Neuronal stem cell (in vitro differentiated cells): ENCODE measurements at places on chromosomes 12 and 14.

- DNase-seq: no peak
Observed at GRCh38 chr12:113552760-113553159, 81.1 kb upstream of the LHX5 start.

GRCh38 chr12:133106253-133106652, 23.8 kb downstream of the ZNF891 start:
- DNase-seq: no peak

DNA sequence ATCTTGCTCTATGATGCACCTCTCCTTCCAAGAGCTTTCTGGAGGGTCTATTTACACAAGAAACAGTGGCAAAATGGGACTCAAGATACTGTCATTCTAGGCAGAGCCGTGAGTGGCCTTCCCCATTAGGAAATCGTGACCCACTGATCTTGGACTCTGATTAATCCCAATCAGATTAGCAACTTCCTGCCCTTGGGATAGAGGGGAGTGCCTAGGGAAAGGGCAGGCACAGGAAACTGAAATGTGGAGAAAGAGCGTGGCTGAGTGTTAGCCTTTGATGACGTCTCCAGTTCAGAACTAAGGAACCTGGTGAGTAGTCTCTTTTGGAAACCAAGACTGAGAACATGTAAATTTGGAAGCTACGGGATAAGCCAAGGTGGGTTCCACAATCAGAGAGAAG, 76.1 kb downstream of the NUAK1 start:
- DNase-seq: no peak

- DNase-seq: no peak
Observed at GRCh38 chr12:74689929-74690328, 152.3 kb downstream of the ATXN7L3B start.

- no peak for DNase-seq
Observed at GRCh38 chr12:116551952-116552772, 7.0 kb upstream of the MAP1LC3B2 start.

DNA sequence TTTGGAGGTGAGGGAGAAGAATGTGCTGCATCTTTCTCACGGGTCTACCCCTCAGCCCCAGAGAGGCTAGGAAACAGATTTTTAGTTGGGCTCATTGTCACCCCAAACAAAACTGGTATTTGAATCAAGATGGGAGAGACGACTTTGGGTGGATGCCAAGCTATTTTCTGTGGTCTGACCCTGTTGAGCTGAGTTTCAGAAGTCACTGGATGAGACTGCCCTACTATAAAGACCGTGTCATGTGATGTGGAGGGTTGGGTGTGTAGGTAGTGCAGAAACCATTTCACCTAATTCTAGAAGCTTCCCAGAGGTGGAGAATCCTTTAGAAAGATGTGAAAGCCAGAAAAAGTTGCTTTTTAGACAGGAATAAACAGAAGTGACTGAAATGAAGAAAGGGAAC, 60.2 kb downstream of the IFT43 start:
- DNase-seq: no peak

DNA sequence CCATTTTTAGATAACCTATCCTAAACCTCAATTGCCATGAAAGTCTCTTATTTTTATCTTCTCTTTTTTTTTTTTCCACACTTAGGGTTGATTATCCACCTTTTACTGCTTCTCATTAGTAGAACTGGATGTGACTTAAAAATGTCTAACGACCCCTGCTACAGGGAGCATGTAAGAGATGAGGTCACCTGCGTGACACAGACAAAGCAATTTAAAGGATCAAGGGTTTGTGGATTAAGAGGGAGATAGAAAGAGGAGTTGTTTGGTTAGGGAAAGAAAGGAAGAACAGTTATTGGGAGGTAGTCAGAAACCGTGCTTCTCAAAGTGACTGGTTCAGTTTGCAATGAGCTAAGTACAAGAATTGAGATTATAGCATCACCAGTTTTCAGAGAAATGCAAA, 239.1 kb downstream of the ALX1 start:
- DNase-seq: no peak

- peak; percentile 93 for DNase-seq
Observed at GRCh38 chr14:93332853-93333630, at the start of gene BTBD7. BTBD7 (minus strand) TSS chr14:93333036; CDS start chr14:93296051, 36,985 bp downstream.

DNA sequence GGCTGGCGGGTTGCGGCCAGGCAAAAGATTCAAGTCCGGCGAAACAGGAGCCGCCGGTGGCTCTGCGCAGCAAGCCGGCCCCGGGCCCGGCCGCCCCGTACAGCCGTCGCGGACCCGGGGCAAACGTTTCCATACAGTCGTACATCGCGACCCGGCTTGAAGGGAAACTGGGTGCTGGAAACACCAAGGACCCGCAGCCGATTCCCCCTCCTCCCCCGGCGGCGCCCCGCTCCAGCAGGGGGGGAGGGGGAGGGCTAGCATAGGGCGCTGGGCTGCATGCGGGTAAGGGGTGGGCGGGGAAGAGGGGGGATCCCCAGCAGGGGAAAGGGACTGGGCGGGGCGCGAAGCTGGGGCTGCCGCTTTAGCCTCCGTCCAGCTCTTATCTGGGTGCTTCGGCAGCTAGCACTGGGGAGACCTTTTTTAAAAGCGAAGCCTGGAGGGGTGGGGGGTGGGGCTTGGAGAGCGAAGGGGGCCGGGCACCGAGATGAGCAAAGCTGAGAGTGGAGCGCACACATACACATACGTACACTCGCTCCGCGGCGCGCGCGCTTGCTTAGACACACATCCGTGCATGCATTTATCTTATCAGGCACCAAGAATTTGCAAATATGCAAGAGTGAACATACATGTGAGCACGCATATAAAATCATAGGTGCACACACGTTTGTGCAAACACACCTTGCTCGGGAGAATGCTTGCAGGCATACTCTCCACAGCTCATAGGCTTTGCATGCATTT, 11.9 kb downstream of the RARG start:
- DNase-seq: peak; percentile 65

GRCh38 chr12:64107776-64108175, 114.3 kb downstream of the KICS2 start:
- no peak for DNase-seq

DNA sequence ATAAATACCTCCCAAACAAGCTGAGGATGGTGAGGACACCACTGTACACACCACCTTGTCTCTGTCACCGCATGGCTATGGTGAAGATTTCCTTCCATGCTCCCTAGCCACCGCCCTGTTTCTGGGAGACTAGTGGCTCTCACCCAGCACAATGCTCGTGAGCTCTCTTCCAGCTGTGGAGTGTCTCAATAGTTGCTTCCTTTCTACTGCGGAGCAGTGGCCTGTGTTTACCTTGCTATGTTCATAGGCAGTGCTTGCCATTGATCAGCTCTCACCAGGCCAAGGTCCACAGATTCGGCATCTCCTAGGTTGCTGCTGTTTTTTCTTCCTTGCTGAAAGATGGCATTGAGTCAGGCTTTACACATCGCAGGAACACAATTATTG, 313.6 kb upstream of the RTL1 start:
- no peak for DNase-seq

- no peak for DNase-seq
Observed at GRCh38 chr14:87784386-87784785, 208.6 kb downstream of the GALC start.

DNA sequence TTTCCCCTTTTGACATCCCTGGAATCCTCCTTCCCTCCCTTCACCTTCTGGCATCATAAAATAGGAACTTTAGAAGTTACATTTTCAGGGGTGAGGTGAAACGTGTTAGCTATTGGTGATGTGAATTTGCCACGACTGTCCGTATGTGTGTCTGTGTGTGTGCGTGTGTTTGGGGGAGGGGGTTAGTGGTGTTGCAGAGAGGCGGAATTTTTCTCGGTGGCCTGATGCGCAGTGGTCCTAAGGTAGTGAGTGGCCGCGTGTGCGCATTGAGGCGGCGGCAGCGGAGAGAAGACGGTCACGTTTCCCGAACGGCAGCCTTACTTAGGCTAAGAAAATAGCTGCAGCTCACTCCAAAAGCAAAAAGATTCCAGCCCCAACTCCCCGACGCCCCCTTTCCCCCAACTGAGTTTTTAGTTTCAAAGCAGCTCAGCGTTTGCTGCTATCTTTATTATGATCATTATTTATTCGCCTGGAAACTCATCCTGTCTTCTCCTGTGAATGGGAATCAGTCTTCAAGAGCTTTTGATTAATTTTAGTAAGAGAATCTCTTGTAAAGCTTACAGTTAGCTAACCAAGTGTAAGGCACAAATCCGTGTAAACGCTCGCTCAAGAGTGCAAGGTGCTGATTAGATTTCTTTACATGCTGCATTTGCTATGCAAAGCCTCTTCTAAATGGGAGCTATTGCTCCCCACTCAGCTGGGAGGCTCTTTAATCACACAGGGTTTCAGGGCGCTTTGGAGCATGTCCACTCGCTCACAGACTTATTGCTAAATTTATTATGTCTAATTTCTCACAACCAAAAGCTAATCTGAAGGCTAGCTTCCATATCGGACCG, 4.7 kb downstream of the FLRT2 start:
- DNase-seq: peak; percentile 20

- DNase-seq: no peak
Observed at GRCh38 chr12:118480235-118480634, 103.9 kb downstream of the SUDS3 start.

DNA sequence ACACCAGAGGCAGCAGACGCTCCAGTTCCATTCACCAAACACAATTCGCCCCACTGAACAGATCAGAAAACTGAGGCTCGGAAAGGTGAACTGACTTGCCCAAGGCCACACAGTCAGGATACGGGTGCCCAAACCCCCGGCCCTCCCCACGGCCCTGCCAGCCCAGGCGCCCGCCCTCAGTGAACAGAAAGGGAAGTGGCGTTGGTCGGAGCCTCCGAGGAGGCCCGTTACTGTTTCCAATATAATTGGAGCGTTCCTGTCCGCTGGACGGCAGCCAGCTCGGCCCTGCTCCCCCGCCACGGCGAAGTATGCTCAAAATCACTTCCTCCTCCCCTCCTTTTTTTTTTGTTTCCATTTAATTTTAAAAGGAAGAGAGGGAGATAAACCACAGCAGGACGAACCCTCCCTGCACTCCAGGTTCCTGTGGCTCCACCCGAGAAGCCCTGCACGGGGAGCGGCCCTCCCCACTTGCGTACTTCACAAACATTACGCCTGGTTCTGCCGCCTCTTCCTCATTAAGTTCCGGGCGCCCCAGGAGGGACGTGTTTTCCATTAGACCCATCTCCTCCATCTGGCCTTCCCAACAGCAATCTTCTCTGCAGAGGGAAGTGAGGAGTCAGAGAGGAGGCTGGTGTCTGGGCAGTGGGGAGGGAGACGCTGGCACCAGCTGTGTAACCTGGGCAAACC, 61.1 kb downstream of the NCOR2 start:
- no peak for DNase-seq

GRCh38 chr12:5733136-5733755, 211.8 kb downstream of the ANO2 start:
- DNase-seq: no peak

DNA sequence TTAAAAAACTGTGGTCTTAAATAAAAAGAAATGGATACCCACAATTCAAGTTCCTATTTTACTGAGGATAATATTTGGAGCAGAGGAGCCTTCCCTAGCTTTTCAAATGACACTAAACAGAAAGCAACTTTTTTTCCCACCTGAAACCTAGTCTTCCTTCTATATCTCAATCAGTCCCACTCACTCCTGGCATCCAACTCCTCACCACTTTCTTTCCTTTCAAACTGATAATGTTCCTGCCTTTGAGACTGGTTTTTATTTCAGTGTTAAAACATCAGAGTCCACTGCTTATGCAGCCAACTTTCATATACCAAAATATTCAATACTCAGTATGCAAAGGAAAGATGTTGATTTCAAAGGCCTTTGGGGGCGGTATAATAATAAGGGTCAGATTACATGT, 225.6 kb downstream of the GXYLT1 start:
- DNase-seq: no peak

DNA sequence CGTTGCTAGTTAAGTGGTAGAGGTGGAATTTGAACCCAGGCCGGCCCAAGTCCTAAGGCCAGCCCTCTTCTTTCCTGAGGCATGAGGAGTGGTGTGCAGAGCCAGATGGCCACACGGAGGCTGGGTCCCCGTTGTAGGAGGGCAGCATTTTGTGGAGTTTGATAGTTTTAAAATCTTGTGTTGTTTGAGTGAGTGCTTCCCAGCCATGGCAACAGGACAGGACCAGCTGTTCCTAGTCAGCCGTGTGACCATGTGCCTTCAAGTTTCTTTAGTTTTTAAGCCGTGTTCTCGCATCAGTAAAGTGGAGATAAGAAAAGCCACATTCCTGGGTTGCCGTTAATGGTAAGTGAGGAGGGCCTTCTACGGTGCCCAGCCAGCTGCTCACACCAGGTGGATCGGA, 44.4 kb downstream of the UBE3B start:
- DNase-seq: no peak

- DNase-seq: peak; percentile 6
Observed at GRCh38 chr14:67358924-67359774, 455 bp downstream of the ATP6V1D start.
